ENCODE measurements at places on chromosomes 16 and 17. TPM values are rescaled to one million over a fixed set of nuclear protein-coding genes. Genes with fewer than 3 reads are reported as not detected.
A peak's percentile ranks its signal among the peaks of the same experiment; 100 is the strongest.

DNA sequence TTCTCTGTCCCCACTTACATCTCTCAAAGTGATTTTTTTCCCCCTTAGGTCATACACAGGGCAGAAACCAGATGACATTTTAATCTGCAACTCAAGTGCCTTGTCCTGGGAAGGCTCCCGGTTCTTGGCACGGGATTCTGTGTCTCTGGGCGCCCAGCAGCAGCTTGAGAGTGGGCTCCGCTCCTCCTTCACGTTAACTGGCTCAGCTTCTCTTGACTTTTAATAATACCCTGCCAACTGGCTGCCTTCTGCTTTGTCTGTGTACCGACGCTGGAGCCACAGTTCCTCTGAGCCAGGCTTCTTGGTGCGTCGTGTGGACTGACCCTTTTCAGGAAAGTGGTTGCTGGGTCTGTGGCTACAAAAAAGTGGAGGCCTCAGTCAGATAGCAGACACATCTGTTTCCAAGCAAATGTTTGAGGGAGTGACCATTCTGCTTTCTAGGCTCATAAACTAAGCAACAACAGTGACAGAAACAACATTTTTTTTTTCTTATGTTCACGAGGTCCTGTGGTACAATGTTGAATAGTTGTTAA is 64.9 kb downstream of the IRF8 start:
- H3K4me1 ChIP-seq, result peaks cover 14% of the 10 kb centered on the region
- H3K27me3 ChIP-seq, result peaks cover 30% of the 10 kb centered on the region
- H3K36me3 ChIP-seq, result no peaks in the 10 kb centered on the region
- H3K4me3 ChIP-seq, result no peak overlapping the region
- DNase-seq, result peak; percentile 91

GRCh38 chr17:50276588-50277356 is 2.5 kb downstream of the TMEM92 start:
- H3K36me3 ChIP-seq, result no peaks in the 10 kb centered on the region
- peaks cover 24% of the 10 kb centered on the region for H3K4me1 ChIP-seq
- no peak overlapping the region for H3K4me3 ChIP-seq
- DNase-seq, result no peak
- peaks cover 43% of the 10 kb centered on the region for H3K27me3 ChIP-seq
- H3K27ac ChIP-seq, result no peak overlapping the region

GRCh38 chr16:19328364-19328763 is 42.8 kb downstream of the CLEC19A start:
- no peaks in the 10 kb centered on the region for H3K4me1 ChIP-seq
- no peaks in the 10 kb centered on the region for H3K27me3 ChIP-seq

- no peaks in the 10 kb centered on the region for H3K36me3 ChIP-seq
- peaks cover 99% of the 10 kb centered on the region for H3K27me3 ChIP-seq
- peak overlapping the region; percentile 48 for H3K27ac ChIP-seq
- H3K4me1 ChIP-seq, result peaks cover 21% of the 10 kb centered on the region
- peak overlapping the region; percentile 15 for H3K4me3 ChIP-seq
These were observed 1.3 kb downstream of the HOXB9 start for GRCh38 chr17:48624544-48625494.

DNA sequence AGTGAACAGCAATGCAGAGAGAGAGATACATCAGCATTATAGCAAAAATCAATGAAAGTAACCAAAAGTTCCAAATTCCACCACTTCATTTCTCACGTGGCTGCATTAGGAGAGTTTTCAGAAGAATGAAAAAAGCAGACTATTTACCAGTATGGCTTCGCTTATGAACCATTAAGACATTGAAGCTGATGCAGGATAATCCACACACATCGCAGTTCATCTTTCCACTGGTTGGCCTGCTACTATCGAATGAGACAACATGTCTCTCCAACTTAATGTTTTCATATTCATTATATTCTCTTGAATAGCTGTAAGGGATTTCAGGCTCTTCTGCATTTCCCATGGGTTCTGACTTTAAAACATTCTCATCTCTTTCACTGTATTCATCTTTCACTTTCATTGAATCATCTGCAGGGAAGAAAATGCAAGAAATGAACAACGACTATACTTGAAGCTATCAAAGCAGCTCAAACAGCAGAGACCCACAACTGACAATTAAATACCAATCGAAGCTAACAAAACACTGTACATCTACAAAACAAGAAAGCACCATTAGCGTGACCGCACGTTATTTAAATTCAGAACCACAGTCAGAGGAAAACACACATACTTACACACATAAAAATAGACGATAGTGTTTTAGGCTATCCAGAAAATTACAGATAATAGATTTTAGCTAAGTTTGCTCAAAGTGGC is 54.9 kb downstream of the GRB7 start:
- H3K27ac ChIP-seq, result no peak overlapping the region
- no peak overlapping the region for H3K4me3 ChIP-seq
- no peaks in the 10 kb centered on the region for H3K27me3 ChIP-seq
- no peak for DNase-seq

- no peaks in the 10 kb centered on the region for H3K27me3 ChIP-seq
- H3K4me1 ChIP-seq, result peaks cover 23% of the 10 kb centered on the region
- H3K27ac ChIP-seq, result no peak overlapping the region
- no peaks in the 10 kb centered on the region for H3K36me3 ChIP-seq
- DNase-seq, result no peak
These were observed 7.9 kb upstream of the NDRG4 start for GRCh38 chr16:58492066-58492465.

- H3K27ac ChIP-seq, result no peak overlapping the region
- no peak overlapping the region for H3K4me3 ChIP-seq
- H3K4me1 ChIP-seq, result peaks cover 14% of the 10 kb centered on the region
- no peaks in the 10 kb centered on the region for H3K27me3 ChIP-seq
- no peak for DNase-seq
These were observed 12.7 kb downstream of the ELMO3 start for GRCh38 chr16:67211674-67212073.

DNA sequence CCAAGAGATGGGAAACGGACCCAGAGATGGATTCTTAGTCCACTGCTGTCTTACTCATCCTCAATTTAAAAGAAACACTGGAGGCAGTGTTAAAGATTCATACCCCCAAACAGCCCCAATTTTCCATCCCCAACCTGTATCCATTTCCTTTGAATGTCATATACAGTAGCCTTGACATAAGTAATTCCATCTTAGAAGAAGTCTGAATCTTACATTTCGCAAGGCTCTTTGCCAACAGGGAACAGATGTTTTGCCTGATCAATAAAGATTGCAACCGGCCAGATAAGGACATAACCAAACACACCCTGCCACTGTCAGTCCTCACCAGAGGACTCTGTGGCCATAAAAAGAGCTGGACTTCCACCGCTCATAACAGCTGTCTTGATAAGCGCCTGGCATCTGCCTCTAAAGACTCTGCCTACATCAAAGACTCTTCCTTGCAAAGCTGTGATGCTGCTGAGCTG is 59.0 kb upstream of the MED9 start:
- peaks cover 43% of the 10 kb centered on the region for H3K4me1 ChIP-seq
- H3K27ac ChIP-seq, result no peak overlapping the region
- DNase-seq, result peak; percentile 43
- H3K36me3 ChIP-seq, result no peaks in the 10 kb centered on the region
- peaks cover 3% of the 10 kb centered on the region for H3K27me3 ChIP-seq

GRCh38 chr16:66476328-66477027 is 49.4 kb downstream of the BEAN1 start:
- H3K27me3 ChIP-seq, result peaks cover 2% of the 10 kb centered on the region
- H3K27ac ChIP-seq, result no peak overlapping the region
- no peak for DNase-seq
- H3K36me3 ChIP-seq, result no peaks in the 10 kb centered on the region
- H3K4me3 ChIP-seq, result no peak overlapping the region

DNA sequence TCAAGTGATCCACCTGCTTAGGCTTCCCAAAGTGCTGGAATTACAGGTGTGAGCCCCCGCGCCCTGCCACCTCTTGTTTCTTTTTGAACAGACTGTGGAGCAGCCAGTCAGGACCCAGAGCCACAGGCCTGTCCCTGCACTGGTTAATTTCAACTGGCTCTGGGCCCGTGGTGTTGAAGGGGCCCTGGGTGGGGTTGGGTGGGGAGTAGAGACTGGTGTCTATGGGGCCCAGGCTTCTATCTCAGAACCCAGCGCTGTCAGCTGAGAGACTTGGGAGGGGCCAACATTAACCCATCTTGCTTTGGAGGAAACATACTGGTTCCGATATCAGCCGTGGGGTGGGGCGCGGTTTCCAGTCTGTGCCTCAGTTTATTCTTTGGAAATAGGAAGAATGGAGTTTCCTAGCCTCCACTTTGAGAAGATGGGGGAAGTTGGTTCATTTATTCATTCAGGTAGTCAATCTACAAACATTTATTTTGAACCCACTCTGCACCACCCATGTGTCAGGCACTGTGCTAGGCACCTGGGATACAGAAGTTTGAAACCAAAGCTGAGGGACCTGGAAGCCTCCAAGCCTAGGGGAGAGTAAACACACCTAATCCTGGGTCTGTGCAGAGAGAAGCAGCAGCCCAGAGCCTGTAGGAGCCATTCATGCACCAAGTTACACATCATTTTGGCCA is 15.5 kb upstream of the SLC4A1 start:
- no peak for DNase-seq
- H3K36me3 ChIP-seq, result no peaks in the 10 kb centered on the region
- no peak overlapping the region for H3K4me3 ChIP-seq
- H3K27me3 ChIP-seq, result no peaks in the 10 kb centered on the region

- no peaks in the 10 kb centered on the region for H3K27me3 ChIP-seq
- no peak for DNase-seq
- peaks cover 3% of the 10 kb centered on the region for H3K36me3 ChIP-seq
- no peak overlapping the region for H3K4me3 ChIP-seq
- no peak overlapping the region for H3K27ac ChIP-seq
These were observed 70.7 kb downstream of the CMIP start for GRCh38 chr16:81515281-81515680.

DNA sequence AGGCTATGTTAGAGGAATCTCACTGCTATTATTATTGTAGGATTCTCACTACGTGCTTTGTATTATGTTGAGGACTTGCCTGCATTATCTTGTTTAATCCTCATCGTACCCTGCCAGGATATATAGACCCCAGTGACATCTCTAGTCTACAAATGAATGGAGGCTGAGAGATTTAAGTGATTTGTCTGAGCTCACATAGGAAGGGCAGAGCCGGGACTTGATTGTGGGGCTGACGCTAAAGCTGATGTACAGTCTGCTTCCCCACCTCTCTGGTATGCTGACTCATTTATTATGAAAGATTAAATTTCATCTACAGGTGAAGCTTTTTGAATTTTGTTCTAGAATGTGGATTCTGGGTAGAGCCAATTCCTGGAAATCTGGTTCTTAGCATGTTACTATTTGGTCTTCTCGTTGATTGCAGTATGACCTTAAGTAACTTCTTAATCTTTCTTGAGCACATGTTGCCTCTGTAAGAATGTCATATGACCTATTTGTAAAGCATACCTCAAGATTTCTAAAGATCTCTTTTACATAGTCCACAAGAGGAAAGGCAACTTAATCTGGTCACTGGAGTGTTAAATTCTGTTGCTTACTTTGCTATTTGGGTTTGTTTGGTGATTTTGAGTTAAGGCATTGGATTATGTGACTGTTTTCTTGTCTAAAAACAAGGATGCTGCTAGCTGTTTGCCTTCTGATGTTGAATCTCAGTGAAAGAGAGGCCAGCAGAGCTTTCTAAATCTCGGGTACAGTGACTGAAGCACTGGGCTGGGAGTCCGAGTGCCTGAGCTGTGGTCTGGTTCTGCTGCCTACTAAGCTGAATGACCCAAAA is 12.4 kb downstream of the METTL9 start:
- no peak overlapping the region for H3K4me3 ChIP-seq
- no peak overlapping the region for H3K27ac ChIP-seq
- peaks cover 2% of the 10 kb centered on the region for H3K4me1 ChIP-seq
- no peaks in the 10 kb centered on the region for H3K27me3 ChIP-seq

- no peaks in the 10 kb centered on the region for H3K27me3 ChIP-seq
- H3K4me3 ChIP-seq, result no peak overlapping the region
- H3K27ac ChIP-seq, result no peak overlapping the region
These were observed 47.0 kb downstream of the MFSD11 start for GRCh38 chr17:76784926-76785325.

DNA sequence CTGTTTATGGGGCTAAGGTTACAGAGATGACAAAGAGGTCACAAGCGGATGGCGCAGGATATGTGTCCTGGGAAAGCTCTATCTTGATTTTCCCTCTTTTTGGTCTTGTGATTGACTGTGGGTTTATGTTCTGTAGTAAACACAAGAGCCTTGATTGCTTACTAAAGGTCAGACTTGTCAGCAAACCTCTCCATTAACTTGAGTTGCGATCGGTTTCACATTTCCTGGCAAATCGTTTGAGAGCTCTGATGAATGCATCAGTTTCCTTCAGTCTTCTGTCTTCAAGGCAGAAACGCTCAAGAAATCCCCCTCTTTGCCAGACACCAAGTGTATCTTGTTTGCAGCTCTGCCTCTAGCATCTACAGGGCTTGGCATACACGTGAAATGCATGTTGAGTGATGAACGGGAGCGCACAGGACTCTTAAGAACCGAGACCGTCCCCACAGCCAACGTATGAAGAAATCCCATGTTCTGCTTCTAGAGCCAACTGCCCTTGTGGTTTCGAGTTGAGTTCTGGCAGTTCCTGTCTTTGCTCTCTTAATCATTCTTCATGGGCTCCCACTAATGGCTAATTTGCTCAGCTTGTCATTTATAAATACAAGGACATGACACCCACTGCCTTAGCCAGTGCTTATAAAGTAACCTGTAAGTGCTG is 143.3 kb downstream of the PITPNC1 start:
- no peaks in the 10 kb centered on the region for H3K27me3 ChIP-seq
- H3K27ac ChIP-seq, result no peak overlapping the region
- H3K36me3 ChIP-seq, result no peaks in the 10 kb centered on the region
- DNase-seq, result peak; percentile 35

DNA sequence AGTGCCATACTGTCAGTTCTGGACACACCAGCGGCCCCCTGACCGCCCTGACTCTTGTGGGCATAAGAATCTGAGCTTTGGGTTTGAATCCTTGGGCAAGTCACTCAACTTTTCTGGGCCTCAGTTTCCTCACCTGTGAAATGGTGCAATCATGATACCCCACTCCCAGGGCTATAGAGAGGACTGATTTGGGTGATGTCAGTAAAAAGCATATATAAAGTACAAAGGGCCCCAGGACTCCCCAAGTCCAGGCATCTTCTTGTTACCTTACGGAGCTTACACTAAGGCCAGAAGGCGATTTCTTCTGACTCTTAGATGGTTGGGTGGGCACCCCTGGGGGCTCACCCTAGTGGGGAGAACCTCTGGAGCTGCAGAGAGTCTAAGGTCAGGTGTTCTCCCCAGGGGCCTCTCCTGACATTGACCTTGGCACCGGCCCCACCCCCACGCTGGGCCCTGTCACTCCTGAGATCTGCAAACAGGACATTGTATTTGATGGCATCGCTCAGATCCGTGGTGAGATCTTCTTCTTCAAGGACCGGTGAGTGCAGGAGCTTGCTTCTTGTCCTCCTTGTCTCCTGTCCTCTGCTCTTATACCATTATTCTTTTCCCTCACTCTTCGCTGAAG is 13.9 kb downstream of the MMP2 start:
- peaks cover 25% of the 10 kb centered on the region for H3K4me1 ChIP-seq
- H3K27me3 ChIP-seq, result no peaks in the 10 kb centered on the region
- H3K36me3 ChIP-seq, result peaks cover 65% of the 10 kb centered on the region
- no peak for DNase-seq
- no peak overlapping the region for H3K4me3 ChIP-seq

- H3K36me3 ChIP-seq, result peaks cover 21% of the 10 kb centered on the region
- no peak for DNase-seq
- H3K4me3 ChIP-seq, result no peak overlapping the region
- H3K27ac ChIP-seq, result no peak overlapping the region
- no peaks in the 10 kb centered on the region for H3K4me1 ChIP-seq
These were observed 32.0 kb downstream of the LMF1 start for GRCh38 chr16:938752-939151.

Gene PDK2
- total RNA-seq, result 22.2 TPM

Gene BMERB1
- 27.5 TPM for total RNA-seq

Gene TPSG1
- not detected for total RNA-seq

Gene NBR1
- 46.8 TPM for total RNA-seq

Gene HAP1
- total RNA-seq, result 0.04 TPM
